ENCODE measurements at places on chromosomes 12 and 14.

DNA sequence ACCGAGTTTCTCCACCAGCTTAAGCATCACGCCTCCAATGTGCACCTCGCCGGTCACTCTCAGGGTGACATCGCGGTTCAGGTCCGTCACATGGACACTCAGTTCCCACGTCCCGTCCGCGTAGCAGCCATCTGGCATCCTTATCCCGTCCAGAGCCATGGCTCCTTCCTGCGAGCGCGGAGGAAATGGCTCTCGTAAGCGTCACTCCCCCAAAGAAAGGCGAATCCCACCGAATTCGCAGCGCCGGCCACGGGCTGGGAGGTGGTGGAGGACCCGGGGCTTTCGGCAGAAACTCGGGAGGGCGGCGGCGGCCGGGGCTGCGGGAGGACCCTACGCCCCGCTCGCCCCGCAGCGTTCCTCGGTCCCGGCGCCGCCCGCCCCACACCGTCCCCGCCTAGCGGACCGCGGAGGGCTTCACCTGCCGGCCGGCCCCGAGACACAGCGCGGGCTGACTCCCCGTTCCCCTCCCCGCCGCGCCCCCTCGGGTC, 396 bp downstream of the FERMT2 start:
- DNase-seq, result no peak

- DNase-seq, result no peak
Measured at GRCh38 chr12:31362115-31362758, 36.3 kb upstream of the SINHCAF start.

GRCh38 chr12:119715268-119715620, 47.3 kb downstream of the PRKAB1 start:
- no peak for DNase-seq

DNA sequence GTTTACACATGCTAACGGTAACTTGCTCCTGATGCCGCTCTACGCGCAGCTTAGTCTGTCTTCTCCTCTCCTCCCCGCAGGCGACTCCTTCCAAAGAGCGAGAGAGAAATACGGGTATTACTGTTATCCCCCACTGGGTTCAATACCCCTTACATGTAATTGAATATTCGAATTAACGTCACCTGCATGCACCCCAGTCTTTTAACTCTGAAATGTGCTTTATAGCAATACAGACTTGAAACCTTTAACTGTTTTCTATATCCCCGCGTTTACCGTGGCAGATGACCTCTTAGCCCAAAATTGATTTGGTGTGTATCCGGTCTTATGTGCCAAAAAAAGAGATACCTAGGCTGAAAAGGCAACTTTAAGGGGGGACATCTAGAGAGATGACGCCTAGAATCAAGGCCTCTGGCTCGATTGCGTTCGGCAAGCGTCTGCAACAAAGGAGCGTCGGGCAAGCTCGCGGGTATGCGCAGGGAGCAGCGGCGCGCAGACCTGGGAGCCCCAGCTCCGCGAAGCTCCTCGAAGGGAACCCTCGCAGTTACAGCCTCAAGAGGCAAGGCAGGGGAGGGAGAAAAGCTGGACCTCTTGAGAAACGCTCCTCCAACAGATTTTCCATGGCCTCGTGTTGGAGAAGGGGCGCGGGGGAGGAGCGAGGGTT, 6.8 kb upstream of the FOXG1 start:
- no peak for DNase-seq

- DNase-seq, result no peak
Measured at GRCh38 chr12:107778383-107779025, 4.0 kb downstream of the ASCL4 start.

- DNase-seq, result no peak
Measured at GRCh38 chr12:124276337-124276736, 18.6 kb upstream of the RFLNA start.

DNA sequence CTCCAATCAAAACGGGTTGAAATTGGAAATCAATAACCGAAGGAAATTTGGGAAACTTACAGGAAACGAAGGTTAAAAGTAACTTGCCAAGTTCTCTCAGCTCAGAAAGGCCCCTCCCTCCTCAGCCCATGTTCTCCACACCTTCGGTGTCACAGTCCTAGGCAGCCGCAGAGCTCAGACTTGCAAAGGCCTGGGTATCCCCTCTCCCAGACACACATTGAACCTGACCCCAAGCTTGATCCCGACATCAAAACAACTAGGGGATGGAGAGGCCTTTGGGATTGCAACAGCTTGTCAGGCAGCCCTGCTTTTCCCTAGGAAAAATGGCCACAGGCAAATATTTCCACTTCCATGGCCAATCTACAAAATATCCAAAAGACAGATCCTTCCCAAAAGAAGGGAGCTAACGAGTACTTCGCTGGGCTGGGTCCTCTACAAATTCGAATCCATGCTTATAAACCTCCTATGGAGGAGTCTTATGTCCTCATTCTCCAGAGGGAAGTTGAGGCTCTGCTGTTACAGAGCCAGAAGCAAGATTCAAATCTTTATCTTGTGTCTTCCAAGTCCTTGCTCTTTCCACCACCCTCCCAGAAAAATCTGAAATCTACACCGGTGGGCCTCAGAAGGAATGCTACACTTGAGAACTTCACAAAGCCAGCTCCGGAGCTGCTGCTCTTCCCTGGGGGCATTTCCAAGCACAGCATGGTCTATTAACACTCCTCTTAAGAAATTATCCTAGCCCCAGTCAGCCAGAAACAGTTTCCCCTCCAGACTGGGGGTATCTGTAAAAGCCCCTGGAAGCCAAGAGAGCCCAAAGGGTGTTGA, 35.7 kb upstream of the PNMA1 start:
- DNase-seq, result no peak

DNA sequence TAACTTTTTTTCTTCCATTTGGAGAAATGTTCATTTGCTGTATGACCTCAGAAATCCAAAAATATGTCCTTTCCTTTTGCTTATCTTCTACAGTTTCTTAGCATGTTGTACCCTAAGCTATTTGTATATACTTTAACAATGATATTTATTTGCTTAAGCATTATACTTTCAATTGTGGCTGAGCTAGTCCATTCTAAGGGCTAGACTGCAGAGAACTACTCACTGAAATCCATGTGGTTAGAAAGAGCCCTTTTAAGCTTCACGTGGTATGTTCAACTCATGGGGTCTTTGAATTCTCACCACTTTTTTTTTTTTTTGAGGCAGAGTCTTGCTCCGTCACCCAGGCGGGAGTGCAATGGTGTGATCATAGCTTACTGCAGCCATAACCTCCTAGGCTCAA, 122.5 kb downstream of the HMGA2 start:
- no peak for DNase-seq

GRCh38 chr12:80377140-80377794, 66.8 kb upstream of the PTPRQ start:
- no peak for DNase-seq

DNA sequence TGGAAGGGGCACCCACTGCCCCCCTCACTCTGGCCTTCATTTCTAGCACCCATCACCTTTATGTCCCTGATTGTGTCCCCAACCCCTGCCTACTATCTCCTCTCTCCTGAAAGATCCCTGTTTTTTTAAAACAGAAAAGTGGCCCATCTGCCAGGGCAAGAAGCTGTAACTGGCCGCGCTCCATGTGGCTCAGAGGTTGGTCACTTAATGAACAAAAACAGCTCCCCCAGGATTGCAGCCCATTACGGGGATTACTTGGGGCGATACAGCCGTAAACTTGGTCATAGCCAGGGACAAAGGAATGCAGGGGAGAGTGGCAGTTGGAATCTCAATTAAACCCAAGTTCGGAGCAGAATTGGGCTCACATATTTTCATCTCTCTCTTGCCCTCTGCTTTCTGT, 34.8 kb upstream of the VSX2 start:
- no peak for DNase-seq

GRCh38 chr12:57248934-57249742, 1.8 kb downstream of the STAC3 start:
- DNase-seq, result no peak

DNA sequence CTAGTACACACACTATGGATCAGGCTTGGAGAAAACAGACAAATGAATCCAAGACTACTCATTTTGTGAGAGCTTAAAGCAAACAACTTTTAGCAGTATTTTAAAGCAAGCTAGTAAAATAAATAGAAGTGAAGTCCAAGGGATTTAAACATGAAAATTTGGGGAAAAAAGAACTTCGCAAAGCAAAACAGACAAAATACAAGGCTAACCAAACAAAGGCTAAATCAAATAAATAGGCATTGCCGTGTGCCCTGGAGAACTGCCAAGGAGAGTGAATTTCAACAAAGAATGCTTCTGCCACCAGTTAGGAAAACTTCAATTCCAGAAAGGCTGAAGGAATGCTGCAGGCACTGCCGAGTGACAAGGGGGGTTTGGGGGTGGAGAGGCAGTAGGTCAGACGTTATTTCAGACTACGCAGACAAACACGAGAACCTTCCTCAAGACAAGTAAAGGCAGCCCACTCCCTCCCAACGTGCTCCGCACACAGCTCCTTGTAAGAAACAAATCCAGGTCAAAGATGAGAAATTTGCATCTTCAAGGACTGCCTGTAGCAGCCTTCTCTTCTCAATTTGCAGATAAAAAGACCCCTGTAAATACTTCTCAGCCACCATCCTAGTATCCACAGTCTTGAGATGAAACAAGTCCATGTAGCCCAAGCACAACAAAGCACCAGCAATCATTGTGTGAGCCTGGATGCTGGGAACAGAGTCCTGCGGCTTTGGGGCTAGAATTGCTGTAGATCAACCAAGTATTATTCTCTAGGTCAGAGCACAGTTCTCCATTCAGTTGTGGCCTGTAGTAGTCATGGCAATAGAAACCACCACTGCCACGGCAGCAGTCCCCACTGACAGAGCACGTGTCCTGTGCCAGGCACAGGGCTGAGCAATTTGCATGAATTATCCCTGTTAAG, 43.3 kb downstream of the EFCAB11 start:
- DNase-seq, result peak; percentile 20
